ENCODE measurements at places on chromosomes 11 and 22.

GRCh38 chr11:85643191-85643614 is 4.6 kb upstream of the TMEM126A start:
- no peak for DNase-seq

DNA sequence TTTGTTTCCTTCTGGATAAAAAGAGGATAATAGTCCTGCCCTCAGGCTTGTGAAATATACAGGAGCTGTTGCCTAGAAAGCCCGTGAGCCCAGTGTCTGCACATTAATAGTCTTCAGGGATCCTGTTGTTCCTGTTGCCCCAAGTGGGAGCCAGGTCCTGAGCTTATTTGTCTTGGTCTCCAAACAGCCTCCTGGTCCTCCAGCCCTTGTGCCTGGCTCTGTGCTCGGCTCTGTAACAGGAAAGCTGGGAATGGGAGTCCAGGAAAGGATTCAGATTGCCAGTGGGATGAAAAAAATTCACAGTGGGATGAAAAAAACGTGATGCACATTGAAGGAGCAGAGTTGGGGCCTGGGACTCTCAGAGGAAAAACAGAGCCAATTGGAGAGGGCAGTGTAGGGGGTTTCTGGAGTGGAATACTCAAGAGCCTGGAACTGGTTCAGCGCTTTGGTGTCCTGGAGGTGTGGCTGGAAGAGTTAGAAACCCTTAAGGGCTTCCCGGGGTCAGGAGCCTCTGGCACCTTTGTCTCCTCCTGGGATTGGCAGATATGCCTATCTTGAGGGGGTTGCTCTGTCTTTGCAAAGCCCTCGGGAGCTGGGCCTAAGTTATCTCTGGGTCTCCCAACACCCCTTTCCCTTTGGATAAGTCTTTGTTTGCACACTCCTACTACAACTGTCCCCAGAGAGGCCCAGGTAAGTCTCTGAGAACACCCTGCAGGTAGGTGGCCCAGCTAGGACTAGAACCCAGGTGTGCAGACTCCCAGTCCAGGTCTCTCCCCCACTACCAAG is 2.3 kb upstream of the INPPL1 start:
- DNase-seq, result no peak

GRCh38 chr11:131463649-131464425 is 93.4 kb downstream of the NTM start:
- DNase-seq, result peak; percentile 18

DNA sequence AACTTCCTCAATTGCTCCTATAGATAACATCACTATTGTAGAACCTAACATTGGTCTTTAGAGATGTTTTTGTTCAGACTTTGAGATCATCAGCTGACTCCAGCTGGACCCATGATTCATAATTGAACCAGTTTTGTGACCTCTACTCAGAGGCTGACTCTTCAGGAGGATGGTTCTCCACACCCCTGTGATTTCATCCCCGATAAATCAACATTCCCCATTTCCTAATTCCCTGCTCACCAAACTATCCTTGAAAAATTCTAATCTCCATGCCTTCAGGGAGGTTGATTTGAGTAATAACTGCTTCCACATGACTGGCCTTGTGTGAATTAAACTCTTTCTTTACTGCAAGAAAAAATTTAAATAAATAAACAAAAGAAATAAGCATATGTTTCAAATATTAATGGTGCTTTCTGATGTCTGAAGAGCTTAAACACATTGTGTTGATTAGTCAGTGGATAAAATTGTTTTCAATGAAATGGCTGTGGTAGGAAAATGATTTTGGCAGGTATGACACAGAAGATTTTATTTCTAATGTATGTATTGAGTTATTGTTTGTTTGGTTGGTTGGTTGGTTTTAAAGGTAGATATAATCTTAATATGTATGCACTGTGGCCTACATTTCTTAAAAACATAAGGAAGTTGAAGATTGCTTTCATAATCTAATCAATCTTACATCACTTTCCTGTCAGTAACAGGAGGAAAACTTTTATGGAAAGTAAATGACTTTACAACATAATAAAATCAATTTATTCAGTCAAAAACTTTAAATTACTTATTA is 427.9 kb upstream of the CCDC179 start:
- DNase-seq, result no peak

GRCh38 chr11:112398798-112399478 is 138.3 kb upstream of the PLET1 start:
- DNase-seq, result no peak

DNA sequence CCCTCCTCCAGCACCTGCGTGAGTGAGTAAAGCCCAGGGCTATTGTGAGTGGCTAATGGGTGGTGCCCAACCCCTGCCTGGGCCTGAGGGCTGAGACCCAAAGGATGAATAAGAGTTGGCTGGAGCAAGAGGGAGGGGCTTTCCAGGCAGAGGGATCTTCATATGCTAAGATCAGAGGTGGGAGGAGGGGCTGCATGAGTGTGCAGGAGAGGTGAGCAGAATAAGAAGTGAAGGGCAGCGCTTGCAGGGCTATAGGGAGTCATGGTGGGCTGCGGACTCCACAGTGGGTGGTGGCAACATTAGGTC is 3.9 kb downstream of the EMID1 start:
- no peak for DNase-seq

DNA sequence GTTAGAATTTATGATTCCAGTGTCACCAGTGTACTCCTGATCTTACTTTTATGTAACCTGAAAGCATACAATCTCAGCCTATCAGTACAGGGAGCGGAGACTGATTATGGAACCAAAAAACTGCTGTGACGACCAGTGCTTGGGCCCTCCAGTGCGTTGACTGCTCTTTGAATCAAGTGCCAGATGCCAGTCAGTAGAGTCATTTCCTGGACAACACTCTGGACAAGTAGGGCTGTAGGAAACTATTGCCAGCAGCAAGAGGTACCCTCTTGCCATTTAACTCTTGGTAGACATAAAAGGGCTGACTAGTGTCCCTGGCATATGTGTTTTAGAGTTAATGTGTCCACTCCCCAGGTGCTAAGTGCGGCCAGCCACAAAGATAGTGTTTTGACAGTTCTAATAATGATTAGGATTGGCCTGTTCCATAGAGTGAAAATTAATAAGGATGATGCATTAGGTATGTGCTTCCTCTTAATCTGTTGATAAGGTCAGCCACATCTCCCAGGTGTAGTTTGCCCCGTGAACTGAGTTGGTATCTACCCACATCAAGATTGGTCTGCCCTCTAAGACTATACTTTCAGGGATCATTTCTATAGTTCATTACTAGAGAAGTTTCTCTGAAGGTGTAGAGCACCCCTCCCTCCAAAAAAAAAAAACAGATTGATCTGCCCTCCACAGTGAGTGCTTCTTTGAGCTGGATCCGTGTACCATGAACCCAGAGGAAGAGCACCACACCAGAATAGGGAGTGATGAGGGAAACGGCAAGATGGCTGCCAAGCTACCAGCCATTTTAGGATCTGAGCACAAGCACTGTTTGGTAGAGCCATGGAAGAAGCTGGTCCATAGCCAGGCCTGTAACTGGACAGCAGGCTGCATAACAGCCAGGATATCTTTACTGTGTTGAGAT is 20.7 kb upstream of the AIFM3 start:
- DNase-seq, result no peak

DNA sequence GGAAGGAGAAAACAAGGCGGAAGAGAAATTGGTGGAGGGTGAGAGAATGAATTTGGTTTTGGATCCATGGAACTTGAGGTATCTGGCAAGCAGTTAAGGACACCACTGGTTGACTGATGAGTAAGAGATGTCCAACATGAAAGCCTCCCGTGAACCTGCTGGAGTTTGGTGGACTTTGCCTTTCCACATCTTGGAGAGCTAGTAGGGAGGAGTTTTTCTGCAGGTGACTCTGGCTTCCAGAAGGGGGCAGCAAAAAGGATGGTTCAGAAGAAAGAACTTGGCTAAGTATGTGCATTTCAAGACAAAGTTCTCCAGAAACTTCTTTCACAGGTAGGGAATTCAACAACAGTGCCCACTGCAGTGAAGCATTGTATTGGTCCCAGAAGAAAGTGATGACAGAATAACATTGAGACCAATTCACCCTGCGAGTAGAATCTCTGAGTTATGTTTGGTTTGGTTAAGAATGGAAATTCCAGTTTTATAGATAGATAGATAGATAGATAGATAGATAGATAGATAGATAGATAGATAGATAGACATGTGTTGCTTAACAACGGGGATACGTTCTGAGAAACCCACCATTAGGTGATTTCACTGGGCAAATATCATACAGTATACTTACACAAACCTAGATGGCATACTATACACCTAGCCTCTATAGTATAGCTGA is 28.5 kb downstream of the DCDC1 start:
- DNase-seq, result peak; percentile 40

- peak; percentile 59 for DNase-seq
Measured at GRCh38 chr11:10594407-10594806, 25.9 kb upstream of the LYVE1 start.

GRCh38 chr11:72668629-72669347 is 5.4 kb downstream of the PDE2A start:
- DNase-seq, result no peak

DNA sequence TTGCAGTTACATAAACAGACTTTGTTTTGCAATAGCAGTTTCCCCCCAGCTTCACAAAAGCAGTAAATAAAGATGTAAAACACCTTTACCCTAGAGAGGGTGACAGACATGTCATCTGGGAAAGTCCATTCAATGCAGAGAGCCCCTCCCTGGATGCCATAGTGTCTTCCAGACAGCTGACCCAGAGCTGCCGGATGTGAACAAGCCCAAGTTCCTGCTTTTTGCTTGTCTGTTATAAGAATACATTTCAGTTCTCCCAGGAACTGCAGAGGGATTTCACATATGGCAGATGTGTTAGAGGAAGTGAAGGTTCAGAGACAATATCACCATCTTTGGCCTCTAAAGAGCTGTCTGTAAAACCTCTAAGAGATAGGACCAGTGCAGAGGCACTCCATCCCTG is 48.9 kb downstream of the RELT start:
- peak; percentile 30 for DNase-seq

DNA sequence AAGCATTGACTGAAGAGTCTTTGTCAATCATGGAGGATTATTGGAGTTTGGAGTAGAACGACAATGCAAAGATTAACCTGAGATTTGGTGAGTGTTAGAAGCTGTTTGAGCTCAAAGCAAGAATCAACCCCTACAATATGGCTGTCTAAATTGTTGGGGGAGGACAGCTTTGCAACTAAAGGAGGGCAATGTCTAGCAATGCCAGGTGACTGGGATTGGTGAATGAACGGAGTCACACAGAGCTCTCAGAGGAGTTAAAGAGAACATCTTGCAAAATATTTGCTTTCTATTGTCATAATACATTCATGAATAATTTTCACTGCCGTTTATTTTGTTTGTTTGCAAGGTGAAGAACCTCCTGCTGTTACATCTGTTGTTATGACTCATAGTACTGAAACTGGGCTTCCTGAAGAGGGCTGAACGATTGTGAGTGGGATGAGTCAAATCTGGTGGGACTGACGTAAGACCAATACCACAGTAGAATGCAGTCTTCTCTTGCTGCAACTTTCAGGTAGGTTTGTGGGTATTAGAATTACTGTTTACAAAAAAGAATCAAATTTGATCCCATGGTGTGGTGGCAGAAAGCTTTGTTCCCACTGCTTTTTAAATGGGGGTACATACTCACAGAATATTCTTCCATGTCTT is 281.9 kb downstream of the CADM1 start:
- DNase-seq, result peak; percentile 55

GRCh38 chr11:100932474-100933100 is 197.0 kb downstream of the PGR start:
- DNase-seq, result peak; percentile 67

DNA sequence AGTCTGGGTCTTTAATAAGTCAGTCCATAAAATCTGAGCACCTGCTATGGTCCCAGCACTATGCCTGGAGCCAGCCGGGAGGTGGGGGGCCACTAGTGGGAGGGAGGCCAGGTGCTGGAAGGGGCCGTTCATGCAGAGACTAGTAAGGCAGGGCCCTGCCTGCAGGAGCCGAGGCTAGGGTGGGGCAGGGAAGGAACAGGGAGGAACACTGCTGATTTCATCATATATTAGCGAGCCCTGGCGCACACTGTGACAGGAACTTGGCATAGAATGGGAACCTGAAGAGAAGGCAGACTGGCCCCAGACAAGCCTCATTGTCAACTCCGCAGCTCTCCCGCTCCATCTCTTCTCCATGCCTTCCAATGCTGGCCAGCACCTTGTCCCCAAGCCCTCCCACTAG is 7.1 kb downstream of the VSIG10L2 start:
- DNase-seq, result no peak

DNA sequence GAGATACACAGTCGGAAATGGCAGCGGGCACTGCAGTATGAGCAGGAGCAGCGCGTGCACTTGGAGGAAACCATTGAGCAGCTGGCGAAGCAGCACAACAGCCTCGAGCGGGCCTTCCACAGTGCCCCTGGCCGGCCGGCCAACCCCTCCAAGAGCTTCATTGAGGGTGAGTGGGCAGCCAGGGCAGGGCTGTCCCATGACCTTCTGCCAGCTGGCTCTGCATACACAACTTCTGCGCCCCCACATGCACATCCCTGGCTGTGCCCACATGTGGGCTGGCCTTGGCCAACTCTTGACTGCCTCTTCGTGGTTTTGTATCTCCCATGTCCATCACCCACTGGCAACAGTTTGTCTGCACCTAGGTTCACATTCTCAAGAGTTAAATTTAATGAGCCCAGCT is 81.1 kb downstream of the MORC2 start:
- DNase-seq, result no peak

DNA sequence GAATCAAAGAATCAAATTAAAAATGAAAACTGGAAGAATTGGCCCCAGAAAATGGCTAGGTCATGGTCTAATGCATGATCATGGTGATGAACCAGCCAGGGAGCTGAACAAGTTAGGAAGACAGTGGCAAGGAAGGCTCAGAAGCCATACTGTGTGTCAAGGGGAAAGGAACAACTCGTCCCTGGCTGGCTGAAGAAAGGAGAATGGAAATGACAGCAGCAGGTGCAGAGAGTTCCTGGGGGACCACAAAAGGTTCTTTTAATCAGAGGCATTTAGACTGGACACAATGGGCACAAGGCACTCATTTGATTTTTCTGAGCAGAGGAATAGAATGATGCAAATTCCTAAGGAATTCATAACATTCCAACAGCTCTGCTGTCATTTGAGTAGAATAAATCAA is 209.9 kb downstream of the LARGE1 start:
- DNase-seq, result no peak

DNA sequence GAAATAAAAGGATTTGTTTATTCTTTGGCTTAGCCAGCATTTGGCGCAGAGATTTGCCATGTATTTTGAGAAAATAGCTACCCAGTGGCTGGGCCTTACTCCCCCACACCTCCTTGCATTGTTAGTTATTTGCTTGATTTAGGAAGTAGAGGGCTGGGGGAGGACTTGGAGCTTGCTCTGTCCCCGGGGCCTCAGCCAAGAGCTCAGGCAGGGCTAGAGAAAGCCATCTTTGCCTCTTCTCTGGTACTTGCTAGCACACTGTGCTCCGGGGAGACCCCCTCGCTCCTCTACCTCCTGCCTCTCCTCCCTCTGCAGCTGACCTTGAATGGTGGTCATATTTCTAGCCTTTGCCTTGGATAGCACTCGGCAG is 93.0 kb downstream of the SCN3B start:
- no peak for DNase-seq

- DNase-seq, result no peak
Measured at GRCh38 chr11:12897867-12898266, 111.2 kb upstream of the RASSF10 start.

GRCh38 chr11:119640541-119640940 is 88.5 kb downstream of the NECTIN1 start:
- DNase-seq, result no peak

- no peak for DNase-seq
Measured at GRCh38 chr22:39360242-39360641, 10.5 kb downstream of the SYNGR1 start.

GRCh38 chr11:108895579-108896480 is 231.0 kb downstream of the DDX10 start:
- DNase-seq, result no peak
